ENCODE measurements at places on chromosomes 16 and 17.

DNA sequence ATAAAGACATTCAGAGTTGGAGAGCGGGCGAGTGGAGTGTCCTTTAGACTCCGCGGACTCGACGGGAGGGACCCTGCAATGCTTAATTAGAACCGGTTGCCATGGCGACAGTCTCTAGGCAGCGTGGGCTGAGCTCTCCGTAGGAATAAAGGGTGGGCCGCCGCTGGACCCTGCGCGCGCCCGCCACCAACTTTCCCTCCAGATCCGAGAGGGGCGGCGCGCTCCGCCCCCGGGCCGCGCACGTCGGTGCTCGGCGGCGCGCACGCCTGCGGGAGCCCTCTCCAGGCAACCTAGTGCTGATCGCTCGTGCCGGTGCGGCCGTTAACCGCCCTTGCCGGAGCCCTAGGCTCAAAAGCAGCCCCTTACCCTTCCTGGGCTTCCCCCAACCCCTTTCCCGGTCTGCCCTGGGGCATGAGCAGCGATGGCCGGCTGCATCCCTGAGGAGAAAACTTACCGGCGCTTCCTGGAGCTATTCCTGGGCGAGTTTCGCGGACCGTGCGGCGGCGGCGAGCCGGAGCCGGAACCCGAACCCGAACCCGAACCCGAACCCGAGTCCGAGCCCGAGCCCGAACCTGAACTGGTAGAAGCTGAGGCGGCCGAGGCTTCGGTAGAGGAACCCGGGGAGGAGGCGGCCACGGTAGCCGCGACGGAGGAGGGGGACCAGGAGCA, at the start of gene PPM1E:
TSS of gene PPM1E (plus strand) at position 278 of the 669 bp plus-strand sequence.
- H3K27me3 ChIP-seq: peaks cover 61% of the 10 kb centered on the region
- DNase-seq: peak; percentile 45
- no peaks in the 10 kb centered on the region for H3K36me3 ChIP-seq
- H3K27ac ChIP-seq: peak within 1 kb of the TSS; percentile 52
- H3K4me1 ChIP-seq: peaks cover 12% of the 10 kb centered on the region

DNA sequence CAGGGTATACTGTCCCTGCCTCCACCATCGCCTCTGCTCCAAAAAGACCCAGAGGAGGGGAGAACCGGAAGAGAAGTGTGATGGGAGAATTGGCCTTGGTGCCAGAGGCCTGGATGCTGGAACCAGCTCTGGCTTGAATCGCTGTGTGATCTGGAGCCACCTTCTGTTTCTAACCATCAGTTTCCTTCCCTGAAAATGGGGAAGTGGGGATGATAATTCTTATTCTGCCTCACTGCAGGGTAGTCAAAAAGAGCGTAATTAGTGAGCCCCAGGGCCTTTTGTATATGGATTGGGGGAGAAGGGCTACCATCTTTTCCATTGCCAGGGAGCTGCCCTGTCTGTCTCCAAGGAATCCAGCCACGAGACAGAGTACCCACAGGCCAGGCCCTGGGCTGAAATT, 52.2 kb downstream of the CCT6B start:
- H3K27me3 ChIP-seq: peaks cover 15% of the 10 kb centered on the region
- no peaks in the 10 kb centered on the region for H3K4me1 ChIP-seq
- no peaks in the 10 kb centered on the region for H3K36me3 ChIP-seq
- H3K27ac ChIP-seq: no peak overlapping the region

- peaks cover 18% of the 10 kb centered on the region for H3K4me1 ChIP-seq
- peak within 1 kb of the TSS; percentile 92 for H3K4me3 ChIP-seq
- H3K27ac ChIP-seq: peak within 1 kb of the TSS; percentile 87
- peaks cover 25% of the 10 kb centered on the region for H3K27me3 ChIP-seq
- H3K36me3 ChIP-seq: peaks cover 4% of the 10 kb centered on the region
These were observed at the start of gene GLIS2 for GRCh38 chr16:4315186-4316107. TSS of gene GLIS2 (plus strand) at chr16:4316067. CDS start at chr16:4332281, 16,214 bp downstream.

- DNase-seq: no peak
- H3K27ac ChIP-seq: no peak overlapping the region
- H3K4me3 ChIP-seq: no peak overlapping the region
- H3K27me3 ChIP-seq: no peaks in the 10 kb centered on the region
These were observed 7.1 kb downstream of the TFAP4 start for GRCh38 chr16:4265676-4266075.

- no peaks in the 10 kb centered on the region for H3K27me3 ChIP-seq
- no peak overlapping the region for H3K4me3 ChIP-seq
- no peak overlapping the region for H3K27ac ChIP-seq
- H3K4me1 ChIP-seq: no peaks in the 10 kb centered on the region
- H3K36me3 ChIP-seq: no peaks in the 10 kb centered on the region
- no peak for DNase-seq
These were observed 93.6 kb upstream of the NOG start for GRCh38 chr17:56499799-56500388.

DNA sequence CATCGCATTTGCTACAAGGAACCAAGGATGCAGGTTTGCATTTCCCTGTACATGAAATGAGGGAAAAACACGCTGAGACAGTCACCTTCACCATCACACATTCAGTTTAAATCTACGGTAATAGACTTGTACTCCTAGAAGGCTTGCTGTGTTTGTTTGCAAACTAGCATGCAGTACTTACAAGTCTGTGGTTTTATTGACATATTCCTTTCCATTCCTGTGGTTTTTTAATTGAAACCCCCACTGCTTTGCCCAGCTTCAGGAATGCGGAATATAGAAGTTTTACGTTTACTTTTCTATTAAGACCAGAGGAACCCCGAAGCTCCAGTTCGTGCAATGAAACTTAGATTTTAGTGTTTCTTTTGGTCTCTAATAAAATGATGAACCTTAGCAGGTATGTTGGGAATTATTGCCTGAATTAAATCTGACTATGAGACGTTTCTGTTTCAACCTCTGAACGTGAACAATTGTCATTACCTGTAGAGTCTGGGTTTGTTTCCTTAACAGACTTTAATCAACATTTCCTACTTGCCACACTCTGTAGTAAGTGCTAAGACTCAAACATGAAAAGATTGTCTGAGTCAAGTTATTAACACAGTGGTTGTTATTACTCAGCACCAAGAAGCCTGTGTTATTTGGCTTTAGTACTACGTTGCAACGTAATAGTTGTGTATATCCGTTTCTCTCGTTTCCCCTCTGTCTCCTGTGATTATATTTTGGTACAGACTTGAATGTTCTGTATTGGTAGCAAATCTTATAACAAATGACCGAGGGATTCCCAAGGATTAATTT, 793.3 kb upstream of the GOT2 start:
- H3K36me3 ChIP-seq: no peaks in the 10 kb centered on the region
- no peak for DNase-seq
- H3K27ac ChIP-seq: no peak overlapping the region
- H3K27me3 ChIP-seq: no peaks in the 10 kb centered on the region

DNA sequence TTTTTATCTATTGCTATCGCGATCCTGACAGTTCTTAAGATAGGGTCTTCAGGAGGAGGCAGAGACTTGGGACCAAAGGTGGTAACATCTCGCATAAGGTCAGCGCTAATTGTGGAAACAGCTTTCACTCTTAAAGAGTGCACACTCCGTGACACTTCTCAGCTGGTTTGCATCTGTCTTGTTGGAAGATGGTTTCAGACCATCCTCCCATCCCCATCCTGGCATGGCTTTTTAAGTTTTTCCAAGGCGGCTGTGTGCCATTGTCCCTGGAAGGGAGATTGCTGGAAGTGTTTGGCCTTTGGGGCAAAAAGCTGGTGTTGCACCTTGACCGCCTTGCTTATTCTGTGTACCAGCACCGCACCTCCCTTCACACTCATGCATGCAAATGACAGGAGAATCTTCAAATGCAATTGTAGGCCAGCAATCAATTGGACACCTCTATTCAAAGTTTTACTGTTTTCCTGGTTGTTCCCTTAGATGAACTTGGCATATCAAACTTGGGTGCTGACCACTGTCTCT, 1.5 kb downstream of the SOCS7 start:
- no peak for DNase-seq
- H3K27me3 ChIP-seq: peaks cover 6% of the 10 kb centered on the region
- H3K4me3 ChIP-seq: peak overlapping the region; percentile 77
- peaks cover 10% of the 10 kb centered on the region for H3K36me3 ChIP-seq

DNA sequence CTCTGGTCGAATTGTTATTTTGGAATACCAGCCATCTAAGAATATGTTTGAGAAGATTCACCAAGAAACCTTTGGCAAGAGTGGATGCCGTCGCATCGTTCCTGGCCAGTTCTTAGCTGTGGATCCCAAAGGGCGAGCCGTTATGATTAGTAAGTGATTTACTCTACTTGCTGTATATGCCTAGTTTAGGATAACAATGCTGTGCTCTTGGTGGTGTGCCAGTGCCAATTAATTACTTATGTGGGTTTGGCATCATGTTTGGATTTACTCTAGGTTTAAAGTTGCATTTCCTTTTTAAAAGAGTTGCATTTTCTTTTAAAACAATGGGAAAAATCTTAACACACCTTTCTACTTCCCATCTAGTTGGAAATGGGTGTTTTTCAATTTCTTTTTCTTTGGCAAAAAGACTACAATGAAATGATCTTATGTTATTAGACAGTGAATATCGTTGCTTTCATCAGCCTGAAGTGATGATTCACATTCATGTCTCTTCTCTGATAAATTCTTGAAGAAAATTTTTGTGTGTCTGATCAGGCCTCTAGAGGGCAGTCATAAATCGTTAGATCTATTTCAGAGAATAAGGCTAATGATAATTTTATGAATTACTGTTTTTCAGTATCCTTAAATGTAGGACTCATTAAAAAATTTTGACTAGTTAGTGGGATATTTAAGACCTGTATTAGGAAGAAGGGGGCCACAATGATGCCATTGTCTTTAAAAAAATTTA, 5.6 kb downstream of the SF3B3 start:
- DNase-seq: no peak
- H3K27me3 ChIP-seq: no peaks in the 10 kb centered on the region
- H3K27ac ChIP-seq: peak overlapping the region; percentile 58
- peak overlapping the region; percentile 48 for H3K4me3 ChIP-seq
- peaks cover 57% of the 10 kb centered on the region for H3K4me1 ChIP-seq

DNA sequence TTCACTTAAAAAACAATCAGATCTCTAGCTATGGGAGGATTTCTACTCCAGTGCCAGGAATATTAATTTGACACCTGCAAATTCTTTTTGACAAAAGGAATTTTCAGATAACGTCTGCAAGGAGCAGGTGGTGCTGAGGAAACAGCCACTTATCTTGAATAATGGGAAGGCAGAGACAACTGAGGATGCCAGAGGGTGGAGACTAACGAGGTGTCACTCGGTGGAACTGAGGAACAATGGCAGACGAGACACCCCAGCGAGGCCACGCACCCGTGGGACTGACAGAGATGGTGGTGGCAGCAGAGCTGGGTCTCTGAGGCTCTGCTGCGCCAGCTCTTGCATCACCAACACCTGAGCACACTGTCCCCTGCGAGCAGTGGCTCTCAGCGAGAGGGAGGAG, 42.2 kb downstream of the VAC14 start:
- H3K4me1 ChIP-seq: no peaks in the 10 kb centered on the region
- H3K27ac ChIP-seq: peak overlapping the region; percentile 5
- no peaks in the 10 kb centered on the region for H3K27me3 ChIP-seq
- H3K4me3 ChIP-seq: no peak overlapping the region
- peaks cover 7% of the 10 kb centered on the region for H3K36me3 ChIP-seq
- DNase-seq: no peak

DNA sequence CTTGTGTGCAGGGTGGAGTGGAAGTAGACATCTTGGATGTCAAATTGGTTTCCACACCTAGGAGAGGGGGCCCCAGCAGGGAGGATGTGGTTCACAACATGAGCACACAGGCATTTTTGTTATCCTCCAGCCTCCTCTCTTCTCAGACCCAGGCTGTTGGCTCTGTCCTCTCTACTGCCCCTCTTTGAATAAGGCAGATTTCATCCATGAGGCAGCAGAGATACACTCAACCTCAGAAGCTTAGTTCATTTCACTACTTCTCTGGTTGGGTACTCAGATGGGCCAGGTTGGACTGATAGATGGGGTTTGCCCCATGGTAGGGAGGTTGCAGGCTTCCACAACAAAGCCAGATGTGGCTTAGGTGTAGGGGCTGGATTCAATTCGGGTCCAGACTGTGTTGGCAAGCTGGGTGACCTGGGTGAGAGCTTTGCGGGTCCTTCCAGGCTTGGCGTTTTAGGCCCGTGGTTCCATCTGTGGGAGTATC, 22.2 kb upstream of the NFATC3 start:
- H3K27me3 ChIP-seq: no peaks in the 10 kb centered on the region
- peaks cover 40% of the 10 kb centered on the region for H3K36me3 ChIP-seq
- H3K4me1 ChIP-seq: peaks cover 77% of the 10 kb centered on the region
- peak overlapping the region; percentile 88 for H3K27ac ChIP-seq
- peak overlapping the region; percentile 61 for H3K4me3 ChIP-seq
- DNase-seq: peak; percentile 44

Data from activated T-helper 1 cell treated with anti-CD3 and anti-CD28 coated beads, Interleukin-12 subunit alpha, Interleukin-12 subunit beta, Interleukin-2, Interleukin-4 antibody, amounts not matched to agents 30 ng/mL and 10 ng/mL and 1 ng/mL, durations not matched to agents 14 hours and 24 hours and 36 hours (primary cell).